ENCODE measurements at places on chromosomes 13 and 19. TPM values are rescaled to one million over a fixed set of nuclear protein-coding genes. Genes with fewer than 3 reads are reported as not detected.

GRCh38 chr13:112467236-112467635, 91.1 kb downstream of the SPACA7 start:
- DNase-seq = no peak

GRCh38 chr13:113052206-113052605, 53.4 kb upstream of the F7 start:
- no peak for DNase-seq

DNA sequence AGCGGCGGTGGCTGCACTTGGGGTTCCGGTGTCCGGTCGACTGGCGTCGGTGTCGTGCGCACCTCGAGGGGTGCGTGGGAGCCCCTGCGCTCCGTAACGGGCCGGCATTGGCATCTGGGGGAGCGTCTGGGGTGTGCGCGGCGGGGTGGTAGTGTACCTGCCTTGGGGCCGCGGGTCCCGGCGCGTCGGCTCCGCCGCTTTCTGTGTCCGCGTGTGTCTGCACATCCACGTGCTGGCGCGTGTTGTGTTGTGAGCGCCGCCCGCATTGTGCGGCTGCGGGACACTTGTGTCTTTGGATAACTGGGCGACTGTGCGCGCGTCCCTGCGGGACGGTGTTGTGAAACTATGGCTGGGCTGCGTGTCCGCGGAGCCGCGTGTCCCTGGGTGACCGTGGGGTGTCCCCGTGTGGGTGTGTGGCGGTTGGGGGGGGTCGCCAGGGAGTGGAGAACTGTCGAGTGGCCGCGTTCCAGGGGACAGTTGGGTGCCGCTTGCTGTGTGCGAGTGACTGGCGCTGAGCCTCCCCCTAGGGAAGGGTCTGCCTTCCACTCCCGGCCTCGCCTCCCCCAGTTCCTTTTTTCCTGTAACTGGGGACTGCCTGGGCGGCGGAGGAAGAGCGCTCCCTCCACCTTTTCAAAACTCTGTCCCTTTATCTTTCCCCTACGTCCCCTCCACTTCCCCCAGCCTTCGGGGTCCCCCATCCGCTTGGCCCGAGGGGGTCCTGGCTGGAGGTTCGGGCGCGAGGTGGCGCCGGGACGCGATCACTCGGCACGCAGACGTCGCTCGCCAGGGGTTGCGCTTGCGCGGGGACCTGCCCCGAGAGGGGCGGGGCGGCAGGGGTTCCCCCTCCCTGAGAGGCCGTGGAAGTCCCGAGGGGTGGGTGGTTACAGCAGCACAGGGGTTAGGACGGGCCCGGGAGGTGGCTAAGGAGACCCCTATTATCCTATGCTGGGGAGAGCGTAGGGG, 5.7 kb upstream of the NFIC start:
- DNase-seq = no peak

DNA sequence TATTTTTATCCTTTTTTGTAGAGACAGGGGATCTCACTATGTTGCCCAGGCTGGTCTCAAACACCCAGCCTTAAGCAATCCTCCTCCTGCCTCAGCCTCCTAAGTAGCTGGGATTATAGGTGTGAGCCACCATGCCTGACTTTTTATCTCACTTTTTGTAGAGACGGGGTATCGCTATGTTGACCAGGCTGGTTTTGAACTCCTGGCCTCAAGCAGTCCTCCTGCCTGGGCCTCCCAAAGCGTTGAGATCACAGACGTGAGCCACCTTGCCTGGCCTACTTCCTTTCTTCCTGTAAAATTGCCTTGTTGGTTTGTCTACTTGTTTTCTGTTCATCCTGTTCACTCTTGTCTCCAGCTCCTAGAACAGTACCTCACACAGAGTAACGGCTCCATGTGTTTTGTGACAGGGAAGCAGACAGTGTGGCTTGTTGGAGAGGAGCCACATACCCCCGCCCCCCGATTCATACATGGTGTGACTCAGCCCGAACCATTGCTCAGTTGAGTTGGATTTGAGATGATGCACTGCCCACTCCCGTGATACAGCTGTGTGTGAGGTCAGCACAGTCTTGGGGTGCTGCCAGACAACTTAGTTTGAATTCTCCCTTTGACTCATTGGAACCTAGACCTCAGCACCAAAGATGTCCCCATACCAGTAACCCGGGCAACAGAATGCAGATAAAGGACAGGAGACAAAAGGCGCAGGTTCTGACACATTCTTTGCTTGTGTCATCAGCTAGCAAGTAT, 34.2 kb downstream of the GPR42 start:
- DNase-seq = peak; percentile 81

DNA sequence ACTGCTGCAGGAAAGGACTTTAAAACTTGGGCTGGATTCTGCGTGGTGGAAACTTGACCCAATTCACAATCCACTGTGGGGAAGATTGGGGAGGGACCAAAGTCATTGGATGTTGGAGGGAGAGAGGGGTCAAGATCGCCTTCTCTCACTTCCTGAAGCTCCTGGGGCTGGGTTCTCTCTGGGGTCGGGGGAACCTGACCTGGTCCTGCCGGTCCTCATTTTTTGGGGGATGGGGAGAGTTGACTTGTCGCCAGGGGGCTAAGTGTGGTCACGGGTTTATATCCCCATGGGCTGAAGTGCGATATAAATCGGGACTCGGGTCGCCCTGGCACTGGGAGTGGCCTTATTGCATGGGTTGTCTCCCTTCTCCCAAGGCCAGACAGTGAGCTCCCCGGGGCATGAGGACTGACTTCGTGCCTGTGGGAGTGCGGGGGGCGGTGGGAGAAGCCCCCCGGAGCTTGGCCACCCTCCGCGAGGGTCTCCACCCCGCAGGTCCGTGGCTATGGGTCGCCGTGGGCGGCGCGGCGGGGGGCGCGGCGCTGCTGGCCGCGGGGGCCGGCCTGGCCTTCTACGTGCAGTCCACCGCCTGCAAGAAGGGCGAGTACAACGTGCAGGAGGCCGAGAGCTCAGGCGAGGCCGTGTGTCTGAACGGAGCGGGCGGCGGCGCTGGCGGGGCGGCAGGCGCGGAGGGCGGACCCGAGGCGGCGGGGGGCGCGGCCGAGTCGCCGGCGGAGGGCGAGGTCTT, 6.3 kb downstream of the ICAM5 start:
- no peak for DNase-seq

GRCh38 chr13:113184568-113185440, 23.7 kb downstream of the PCID2 start:
- no peak for DNase-seq

DNA sequence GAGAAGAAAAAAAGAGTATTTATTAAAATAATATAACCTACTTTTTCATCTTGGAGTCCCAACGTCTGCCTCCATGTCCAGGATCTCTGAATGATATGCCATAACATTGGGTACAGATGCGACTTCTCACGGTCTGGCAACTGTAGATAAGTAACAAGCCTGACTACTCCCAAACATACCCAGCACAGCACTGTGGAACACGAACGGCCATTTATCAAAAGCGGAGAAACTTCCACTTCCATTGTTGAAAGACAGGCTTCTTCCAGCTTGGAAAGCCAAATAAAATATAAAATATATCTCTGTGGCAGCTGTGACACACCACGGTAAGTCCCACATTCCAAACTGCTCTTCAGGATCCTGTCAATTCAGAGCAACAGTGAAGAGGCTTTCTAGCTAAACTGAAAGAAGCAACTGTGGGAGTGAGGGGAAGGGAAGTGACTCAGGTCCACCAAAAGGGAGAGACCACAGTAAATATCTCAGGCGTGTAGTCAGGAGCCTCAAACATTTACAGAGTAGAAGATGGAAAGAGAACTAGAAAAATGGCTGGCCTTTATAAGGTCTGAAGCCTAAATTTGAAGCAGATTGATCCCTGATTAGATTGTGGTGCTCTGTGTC, 331.7 kb downstream of the LIG4 start:
- DNase-seq = no peak

GRCh38 chr13:111117289-111117688, 2.2 kb downstream of the ARHGEF7 start:
- no peak for DNase-seq

DNA sequence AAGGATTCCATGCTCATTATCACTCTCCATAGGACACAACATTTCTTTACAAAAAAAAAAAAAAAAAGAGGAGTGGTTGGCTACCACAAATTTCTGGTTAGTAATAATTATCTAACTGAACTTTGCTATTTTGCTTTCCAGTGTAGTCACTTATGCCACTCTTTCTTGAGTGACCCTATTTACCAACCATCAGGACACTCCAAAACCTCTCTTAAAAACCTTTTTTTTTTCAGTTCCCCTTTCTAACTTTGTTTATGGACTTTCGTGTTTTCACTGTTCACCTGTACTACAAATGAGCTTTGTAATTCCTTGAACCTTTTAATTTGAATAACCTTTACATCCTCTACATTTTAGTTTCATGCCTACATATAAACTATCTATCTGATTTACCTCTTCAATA, 686.5 kb upstream of the PCDH9 start:
- no peak for DNase-seq

MIDN gene
- 15.6 TPM for total RNA-seq

- DNase-seq = no peak
Measured at GRCh38 chr13:113620036-113620796, 35.7 kb downstream of the TFDP1 start.

DNA sequence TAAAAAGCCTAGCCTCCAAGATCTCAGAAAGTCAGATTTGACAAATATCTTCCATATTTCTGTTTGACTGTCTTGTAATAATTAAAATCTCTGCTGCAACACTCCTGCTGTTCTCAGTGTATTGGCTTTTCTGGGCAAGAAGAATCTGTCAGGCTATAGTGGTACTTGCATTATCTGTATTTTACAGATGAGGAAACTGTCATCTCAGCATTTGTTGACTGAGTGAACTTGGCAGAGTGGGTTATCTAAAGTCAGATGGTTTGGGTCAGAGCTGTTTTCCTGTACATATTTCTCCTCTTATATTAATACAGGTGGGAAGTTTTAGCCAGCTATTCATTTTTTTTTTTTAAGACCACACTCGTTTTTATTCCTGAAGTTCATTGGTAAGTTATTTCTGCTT, 1378.2 kb upstream of the PCDH20 start:
- DNase-seq = no peak

DNA sequence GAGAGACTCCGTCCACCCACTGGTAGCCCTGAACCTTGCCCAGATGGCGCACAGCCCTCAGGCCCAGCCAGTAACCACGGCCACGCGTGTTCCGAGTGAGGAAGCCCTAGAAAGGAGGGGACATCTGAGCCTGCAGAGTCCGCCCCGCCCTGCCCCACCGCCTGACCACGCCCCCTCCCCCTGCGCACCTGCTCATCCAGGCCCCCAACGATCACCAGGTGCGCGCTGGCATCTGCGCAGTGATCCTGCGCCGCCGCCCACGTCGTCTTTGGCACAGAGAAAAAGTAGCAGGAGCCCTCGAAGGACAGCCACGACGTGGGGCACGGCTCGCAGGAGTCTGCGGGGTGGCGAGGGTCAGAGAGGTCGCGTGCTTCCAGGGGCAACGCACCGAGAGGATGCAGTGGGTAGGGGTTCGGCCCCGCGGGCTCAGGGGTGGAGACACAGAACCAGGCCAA, 2.1 kb downstream of the CLEC4G start:
- DNase-seq = no peak

DNA sequence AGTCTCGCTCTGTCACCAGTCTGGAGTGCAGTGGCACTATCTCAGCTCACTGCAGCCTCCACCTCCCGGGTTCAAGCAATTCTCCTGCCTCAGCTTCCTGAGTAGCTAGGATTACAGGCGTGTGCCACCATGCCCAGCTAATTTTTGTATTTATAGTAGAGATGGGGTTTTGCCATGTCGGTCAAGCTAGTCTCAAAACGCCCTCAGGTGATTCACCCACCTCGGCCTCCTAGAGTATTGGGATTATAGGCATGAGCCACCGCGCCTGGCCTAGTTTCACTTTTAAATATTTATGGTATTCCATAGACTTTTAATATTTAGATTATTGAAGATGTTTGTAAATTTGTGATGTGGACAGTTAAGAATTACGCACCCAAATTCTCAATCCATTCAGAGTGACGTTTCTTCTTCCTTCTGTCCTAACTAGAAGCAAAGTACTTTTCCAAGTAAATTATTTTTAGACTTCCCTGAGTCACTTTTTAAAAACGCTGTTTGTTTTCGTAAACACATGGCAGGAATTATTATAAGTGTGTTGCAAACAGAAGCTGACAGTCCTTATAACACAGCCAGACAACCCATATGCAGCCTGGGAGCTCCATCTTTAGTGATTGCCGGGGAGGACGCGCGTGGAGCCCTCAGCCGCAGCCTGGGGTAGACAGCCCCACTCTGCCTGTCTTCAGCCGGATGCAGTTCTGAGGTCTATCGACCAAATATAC, 131.7 kb downstream of the ATP11A start:
- no peak for DNase-seq

DNA sequence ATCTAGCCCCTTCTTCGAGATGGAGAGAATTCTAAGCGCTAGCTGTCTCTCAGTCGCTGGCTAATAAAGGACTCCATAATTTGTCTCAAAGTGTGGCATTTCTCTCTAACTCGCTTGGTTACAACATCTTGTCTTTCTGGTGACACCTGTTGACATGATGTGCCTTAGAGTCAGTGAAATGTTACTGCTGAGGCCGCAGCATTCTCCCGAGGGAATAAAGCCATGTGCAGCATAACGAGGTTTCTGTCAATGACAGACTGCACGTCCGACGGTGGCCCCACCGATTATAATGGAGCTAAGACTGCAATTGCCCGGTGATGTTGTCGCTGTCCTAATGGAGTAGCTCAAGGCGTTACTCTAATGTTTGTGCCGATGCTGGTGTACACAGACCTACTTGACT, 20.3 kb upstream of the GPR32 start:
- DNase-seq = no peak

ZNF284 gene
- total RNA-seq = 3.0 TPM

ZNF100 gene
- total RNA-seq = 8.3 TPM

GRCh38 chr19:39423258-39424086, 11.0 kb downstream of the PLEKHG2 start:
- DNase-seq = no peak

DNA sequence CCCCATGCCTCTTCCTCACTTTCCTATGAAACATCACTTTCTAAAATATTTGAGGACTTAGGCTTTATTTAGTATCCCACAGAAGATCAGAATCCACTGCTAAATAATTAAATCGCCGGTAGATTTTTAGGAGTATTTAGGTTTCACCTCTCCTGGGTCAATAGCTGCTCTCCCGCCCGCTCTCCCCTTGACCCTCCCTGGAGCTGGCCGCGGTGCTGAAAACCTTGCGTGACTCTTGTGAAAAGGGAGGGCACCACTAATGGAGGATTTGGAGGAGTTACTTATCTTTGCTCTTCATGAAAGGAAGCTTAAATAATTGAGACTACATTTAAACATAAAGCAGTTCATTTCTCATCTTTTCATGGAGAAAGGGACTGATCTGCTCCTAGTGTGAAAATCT, 14.1 kb downstream of the POU4F1 start:
- DNase-seq = peak; percentile 32

ZNF569 gene
- total RNA-seq = 9.2 TPM

GRCh38 chr13:110426735-110427134, 119.7 kb downstream of the COL4A2 start:
- no peak for DNase-seq

GRCh38 chr19:18651733-18652132, 14.9 kb downstream of the KLHL26 start:
- DNase-seq = no peak

Measured in LHCN-M2 (cell line).